Hindlimb muscle (tissue), 1 donor: ENCODE measurements at places on chromosomes 12 and 14.

DNA sequence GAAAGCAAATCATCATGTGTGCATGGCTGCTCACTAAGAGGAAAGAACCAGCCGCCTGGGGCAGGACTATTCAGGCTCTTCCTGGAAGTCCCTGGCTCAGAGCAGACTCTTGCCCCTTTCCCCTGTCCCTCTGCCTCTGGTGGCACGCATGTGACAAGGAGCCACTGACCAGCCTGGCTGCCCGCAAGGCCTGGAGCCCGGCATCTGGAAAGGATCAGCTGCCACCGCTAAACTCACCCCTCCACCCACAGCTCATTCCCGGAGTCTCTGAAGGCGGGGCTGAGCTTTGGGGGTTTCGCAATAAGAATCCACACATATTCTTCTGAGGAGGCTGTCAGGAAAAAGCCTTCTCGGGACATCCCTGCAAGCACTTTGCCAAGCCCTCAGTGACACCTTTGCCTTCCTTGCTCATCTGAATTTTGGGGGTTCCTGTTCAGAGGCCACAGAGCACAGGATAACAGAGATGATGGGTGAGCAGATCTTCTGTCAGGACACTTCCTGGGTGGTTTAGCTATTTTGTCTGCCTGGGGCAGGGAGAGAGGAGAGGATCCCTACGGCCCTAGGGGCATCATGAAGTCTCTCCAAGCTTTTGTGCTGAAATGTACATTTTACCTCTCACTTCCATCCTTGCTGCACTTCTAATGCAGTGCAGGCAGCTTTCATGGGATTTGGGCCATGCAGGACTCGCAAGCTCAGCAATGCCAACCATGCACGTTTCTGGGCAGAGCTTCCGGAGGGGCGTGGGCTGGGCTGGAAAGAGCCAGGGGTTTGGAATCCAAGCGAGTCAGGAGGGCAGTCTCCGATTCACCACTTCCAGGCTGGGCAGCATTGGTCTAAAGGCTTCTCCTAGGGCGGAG is 124.8 kb upstream of the MAP1LC3B2 start:
- peak; percentile 64 for DNase-seq

GRCh38 chr12:49108958-49109404 is 1.7 kb downstream of the LMBR1L start:
- DNase-seq = peak; percentile 39

DNA sequence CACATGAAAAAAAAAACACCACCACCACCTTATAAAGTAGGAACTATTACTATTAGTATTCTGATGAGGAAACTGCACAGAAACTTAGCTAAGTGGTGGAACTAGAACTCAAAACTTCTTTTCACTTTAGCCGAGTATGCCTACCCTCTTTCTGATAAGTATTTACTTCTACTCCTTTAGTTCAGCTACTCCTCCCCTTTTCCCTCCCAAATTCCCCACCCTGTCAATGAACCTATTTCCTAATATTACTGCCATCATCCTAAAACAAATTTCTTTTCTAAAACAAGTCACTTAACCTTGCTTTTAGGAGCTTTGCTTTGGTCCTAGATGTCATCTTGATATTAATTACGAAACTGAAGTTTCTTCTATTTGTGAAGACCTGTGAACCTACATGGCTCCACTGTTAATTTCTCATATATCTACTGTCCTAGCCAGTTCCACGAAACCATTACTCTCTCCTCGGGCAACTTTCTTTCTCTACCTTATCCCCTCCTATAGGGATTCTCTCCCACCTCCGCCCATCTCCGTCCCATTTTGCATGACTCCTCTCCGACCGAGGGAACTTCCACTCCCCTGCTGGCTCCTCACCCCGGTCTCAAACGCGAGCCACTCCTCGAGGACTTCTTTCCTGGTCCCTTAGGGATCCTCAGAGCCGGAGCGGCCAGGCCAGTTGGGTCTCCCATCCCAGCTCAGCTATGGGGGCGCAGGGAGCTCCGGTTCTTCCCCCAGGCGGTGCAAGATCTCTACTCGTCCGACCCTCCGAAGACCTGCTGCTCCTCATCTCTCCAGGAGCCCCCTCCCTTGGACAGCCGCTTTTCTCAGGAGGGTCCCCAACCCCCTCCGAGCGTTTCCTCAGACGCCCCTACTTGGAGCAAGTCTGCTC is 1.1 kb downstream of the NUMB start:
- DNase-seq = no peak

DNA sequence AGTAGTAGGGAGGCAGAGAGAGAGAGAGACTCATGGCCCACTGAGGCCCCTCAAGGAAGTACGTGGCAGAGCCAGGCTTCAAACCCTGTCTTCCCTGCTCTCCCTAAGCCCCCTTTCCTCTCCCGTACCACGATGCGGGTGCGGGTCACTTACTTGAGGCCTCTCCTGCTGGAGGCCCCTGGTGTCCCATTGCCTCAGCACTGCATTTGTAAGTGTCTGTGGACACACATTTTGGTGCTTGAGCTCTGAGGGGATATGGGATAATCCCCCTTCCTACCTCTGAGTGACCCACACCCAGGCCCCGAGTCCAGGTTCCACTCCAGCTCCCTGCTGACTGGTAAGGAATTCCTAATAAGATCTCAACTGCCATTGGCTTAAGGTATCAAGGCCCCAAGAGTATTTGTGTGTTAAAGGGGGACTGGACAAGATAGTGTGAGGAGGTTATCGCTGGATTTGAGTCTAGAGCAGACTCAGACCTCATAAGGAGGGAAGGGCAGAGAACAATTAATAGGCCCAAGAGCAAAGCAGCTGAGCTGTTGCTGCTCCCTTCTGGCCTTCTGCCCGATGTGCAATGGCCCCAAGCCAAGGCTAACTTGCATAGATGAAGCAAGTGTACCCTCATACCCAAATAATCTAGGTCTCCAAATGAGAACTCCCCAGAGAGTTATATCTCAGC is 71.9 kb downstream of the CRACR2A start:
- DNase-seq = peak; percentile 20

DNA sequence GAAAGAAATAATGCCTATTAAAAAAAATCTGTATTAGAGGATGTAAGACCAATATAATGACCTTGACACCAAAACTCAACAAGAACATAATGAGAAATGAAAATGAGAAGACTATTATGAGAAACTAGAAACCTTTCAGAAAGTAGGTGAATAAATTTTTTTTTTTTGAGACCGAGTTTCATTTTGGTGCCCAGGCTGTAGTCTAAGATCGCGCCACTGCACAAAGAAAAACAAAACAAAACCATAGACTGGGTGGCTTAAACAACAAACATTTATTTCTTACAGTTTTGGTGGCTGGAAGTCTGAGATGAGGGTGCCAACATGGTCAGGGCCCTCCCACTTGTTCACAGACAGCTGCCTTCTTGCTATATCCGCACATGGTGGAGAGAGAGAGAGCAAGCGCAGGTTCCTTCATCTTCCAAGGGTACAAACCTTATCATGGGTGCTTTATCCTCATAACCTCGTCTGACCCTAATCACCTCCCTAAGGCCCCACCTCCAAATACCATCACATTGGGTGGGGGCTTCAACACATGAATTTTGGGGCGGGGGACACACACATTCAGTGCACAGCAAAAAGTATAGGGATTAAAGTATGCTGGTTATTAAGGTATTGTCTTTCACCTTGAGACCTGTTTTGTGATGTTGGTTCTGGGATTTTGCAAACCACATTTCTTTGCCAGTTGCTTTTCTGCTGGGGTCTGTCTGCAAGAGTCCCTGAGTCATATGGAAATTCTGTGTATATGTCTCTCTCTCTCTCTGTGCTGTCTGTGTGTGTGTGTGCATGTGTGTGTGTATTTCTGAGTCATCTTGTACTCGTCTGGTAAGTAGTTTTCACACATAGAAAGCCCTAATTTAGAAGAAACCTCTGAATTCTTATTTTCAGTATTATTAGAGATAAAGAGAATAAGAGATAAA is 26.2 kb downstream of the ZCRB1 start:
- no peak for DNase-seq

- no peak for DNase-seq
Observed at GRCh38 chr12:6360578-6361490, 14.5 kb downstream of the SCNN1A start.

GRCh38 chr12:100123316-100124095 is 19.2 kb downstream of the BLTP3B start:
- DNase-seq = no peak

DNA sequence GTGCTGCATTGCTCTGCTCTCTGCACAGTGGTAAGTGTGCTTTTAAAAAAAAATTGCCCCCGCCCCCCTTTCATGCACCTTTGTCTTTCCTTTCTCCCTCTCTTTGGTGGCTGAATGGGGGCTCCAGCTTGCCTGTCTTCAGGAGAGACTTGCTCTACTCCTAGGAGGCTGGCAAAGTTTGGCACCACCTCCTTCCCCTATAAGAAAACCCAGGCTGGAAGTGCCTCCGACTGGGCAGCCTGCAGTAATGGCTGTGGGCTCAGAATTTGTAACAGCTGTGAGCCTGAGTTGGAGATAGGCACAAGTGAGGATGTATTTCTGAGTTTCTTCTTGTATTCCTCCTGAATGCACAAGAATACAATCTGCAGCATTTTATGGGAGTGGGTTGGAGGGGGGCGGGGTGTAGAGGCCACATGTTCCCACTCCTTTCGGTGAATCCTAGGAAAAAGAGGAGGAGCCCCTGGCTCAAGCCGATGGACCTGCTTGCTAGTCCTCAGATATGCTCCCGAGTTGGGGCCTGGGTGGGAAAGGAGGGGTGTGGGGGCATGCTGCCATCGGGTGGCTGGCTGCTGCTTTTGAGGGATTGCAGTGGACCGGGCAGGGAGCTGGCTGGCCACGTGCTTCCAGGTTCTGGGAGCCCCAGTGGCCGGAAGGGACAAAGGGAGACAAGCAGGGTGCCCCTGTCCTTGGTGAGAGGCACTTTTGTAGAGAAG is 124.3 kb downstream of the TSPAN9 start:
- no peak for DNase-seq

GRCh38 chr12:72723732-72724131 is 451.6 kb downstream of the TRHDE start:
- DNase-seq = no peak

- DNase-seq = no peak
Observed at GRCh38 chr12:80939231-80939950, 1.7 kb upstream of the LIN7A start.

GRCh38 chr14:47365233-47365632 is 310.2 kb downstream of the MDGA2 start:
- DNase-seq = no peak

DNA sequence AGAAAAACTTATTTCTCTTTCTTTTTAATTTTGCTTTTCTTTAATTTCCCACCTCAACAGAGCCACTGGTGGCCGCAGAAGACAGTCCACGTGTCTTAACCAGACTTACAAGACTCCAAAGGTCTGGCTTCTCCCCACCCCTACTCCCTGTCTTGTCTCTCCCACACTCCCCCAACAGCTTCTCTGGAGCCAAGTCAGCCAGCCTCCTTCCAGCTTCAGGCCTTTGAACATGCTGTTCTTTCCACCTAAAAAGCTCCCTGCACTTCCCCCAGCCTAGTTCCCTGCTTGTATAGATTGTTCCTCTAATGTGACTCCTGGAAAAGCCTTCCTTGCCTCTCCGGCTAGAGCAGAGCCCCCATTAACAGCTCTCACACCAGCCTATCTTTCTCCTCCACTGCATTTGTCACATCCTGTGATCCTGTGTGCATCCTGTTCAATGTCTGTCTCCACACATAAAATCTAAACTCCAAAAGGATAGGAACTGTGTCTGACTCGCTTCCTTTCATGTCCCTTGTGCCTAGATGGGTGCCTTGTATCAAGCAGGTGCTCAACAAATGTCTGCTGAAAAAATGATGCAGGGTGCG is 7.8 kb upstream of the DYNLL1 start:
- no peak for DNase-seq

- DNase-seq = no peak
Observed at GRCh38 chr12:31228811-31229792, 96.8 kb downstream of the SINHCAF start.

GRCh38 chr14:59282378-59282765 is 93.9 kb downstream of the DAAM1 start:
- no peak for DNase-seq

- no peak for DNase-seq
Observed at GRCh38 chr12:120847814-120848213, 56.3 kb downstream of the SPPL3 start.

DNA sequence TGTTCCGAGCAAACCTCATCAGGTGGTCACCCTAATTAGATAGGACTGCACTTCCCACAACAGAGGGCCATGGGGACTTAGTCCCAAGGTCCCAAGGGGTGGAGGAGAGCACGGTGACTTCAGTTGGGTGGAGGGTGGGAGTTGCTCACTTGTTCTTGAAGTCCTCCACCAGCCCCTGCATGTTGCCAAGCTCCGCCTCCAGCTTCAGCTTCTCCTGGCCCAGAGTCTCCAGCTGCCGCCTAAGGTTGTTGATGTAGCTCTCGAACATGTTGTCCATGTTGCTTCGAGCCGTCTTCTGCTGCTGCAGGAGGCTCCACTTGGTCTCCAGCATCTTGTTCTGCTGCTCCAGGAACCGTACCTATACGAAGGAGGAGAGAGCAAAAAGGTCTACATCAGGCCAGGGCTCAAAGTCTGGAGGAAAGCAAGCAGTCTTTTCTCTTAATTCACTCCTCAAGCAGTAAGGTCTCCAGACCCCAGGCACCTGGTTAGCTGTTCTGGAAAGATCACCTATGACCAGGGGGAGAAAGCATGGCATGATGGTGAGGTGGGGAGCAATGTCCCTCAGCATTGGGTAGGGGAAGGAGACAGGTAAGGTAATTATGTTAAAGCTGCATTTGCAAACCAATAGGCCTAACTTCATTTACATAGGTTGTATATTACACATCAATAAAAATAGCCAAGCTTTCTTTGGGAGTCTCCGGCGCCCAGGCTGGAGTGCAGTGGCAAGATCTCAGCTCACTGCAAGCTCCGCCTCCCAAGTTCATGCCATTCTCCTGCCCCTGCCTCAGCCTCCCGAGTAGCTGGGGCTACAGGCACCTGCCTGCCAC is 2.9 kb downstream of the KRT8 start:
- no peak for DNase-seq

DNA sequence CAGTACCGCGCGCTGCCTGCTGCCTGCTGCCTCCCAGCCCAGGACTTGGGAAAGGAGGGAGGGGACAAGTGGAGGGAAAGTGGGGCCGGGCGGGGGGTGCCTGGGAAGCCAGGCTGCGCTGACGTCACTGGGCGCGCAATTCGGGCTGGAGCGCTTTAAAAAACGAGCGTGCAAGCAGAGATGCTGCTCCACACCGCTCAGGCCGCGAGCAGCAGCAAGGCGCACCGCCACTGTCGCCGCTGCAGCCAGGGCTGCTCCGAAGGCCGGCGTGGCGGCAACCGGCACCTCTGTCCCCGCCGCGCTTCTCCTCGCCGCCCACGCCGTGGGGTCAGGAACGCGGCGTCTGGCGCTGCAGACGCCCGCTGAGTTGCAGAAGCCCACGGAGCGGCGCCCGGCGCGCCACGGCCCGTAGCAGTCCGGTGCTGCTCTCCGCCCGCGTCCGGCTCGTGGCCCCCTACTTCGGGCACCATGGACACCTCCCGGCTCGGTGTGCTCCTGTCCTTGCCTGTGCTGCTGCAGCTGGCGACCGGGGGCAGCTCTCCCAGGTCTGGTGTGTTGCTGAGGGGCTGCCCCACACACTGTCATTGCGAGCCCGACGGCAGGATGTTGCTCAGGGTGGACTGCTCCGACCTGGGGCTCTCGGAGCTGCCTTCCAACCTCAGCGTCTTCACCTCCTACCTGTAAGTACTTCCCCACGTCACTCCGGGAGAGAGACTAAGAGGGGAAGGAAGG is at the start of gene LGR5:
TSS of gene LGR5 (plus strand) at position 186 of the 732 bp plus-strand sequence. CDS start at position 469, 283 bp downstream.
- peak; percentile 83 for DNase-seq
